ENCODE measurements at places on chromosomes 16 and 17.

DNA sequence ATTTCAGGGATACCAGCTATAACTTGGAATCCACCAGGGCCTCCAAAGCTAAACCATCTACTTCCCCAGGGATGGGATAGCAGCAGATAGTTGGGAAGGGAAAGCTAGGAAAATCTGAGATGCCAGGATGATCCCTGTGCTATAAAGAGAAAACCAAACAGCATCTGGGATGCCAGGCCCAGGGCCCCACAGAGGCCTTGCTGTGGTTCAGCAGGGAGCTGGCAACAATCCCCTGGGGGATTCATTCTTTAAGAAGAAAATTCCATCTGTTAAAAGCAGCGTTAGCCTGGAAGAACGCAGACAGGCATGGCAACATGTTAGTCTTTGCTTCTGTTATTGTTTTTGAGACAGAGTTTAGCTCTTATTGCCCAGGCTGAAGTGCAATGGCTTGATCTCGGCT is 16.6 kb downstream of the MYO18A start:
- DNase-seq = no peak

DNA sequence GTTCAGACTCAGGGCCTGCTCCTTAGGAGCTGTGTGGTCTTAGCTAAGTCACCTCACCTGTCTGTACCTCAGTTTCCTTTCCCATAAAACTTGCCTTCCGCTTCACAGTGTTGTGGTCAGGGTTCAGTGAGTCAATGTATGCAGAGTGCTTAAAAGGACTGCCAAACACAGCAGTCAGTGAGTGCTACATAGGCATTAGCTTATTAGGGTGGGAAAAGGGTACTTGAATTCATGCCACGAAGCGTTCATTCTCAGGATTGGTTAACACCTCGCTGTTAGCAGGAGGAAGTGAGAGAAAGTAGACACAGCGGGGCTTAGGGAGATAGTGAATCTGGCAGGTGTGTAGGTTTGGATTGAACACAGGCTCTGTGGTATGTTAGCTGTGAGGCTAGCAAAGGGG is 155.2 kb downstream of the SHISA9 start:
- no peak for DNase-seq

DNA sequence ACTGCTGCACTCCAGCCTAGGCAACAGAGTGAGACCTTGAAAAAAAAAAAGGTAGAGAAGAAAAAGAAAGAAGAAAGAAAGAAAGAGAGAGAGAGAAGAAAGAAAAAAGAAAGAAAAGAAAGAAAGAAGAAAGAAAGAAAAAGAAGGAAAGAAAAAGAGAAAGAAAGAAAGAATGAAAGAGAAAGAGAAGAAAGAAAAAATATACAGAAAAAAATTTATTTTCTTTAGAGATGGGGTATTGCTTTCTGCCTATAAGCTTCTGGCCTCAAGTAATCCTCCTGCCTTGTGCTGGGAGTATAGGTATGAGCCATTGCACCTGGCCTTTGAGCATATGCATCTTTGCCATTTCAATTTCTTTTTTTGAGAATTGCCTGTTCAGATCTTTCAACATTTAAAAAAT is 156.8 kb downstream of the IRX3 start:
- no peak for DNase-seq

- DNase-seq = no peak
Measured at GRCh38 chr17:32671896-32672295, 185.1 kb downstream of the CDK5R1 start.

DNA sequence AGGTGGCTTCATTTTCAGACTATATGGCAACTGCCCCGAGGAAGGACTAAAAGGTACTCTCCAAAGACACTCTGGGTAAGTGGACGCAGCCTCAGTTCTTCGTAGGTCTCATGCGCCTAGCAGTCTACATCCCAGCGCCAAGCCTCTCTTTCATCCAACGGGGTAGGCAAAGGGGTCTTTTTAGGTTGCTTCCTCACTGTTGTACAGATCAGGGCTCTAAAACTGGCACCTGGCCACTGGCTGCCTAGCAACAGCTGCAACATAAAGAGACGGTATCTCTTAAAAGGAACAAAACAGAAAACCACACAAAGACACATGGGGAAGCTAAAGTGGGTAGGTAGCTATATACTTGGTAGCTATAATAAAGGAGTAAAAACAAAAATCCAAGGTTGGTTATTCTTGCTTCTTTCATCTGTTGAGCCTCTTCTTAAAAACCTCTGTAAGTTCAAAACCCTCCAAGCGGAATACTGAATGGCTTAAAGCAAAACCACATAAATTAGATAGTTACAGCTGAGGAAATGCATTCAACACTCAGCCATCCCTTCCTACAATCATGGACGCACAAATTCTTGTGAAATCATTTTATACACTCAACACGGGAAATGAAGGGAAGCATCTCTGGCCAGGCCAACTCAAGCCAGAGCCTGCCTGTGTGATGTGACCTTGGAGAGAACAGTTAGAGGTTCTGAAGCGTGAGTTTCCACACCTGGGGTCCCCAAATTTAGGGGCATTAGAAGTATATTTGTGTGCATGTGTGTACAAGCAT is 22.7 kb downstream of the CYTH1 start:
- no peak for DNase-seq

DNA sequence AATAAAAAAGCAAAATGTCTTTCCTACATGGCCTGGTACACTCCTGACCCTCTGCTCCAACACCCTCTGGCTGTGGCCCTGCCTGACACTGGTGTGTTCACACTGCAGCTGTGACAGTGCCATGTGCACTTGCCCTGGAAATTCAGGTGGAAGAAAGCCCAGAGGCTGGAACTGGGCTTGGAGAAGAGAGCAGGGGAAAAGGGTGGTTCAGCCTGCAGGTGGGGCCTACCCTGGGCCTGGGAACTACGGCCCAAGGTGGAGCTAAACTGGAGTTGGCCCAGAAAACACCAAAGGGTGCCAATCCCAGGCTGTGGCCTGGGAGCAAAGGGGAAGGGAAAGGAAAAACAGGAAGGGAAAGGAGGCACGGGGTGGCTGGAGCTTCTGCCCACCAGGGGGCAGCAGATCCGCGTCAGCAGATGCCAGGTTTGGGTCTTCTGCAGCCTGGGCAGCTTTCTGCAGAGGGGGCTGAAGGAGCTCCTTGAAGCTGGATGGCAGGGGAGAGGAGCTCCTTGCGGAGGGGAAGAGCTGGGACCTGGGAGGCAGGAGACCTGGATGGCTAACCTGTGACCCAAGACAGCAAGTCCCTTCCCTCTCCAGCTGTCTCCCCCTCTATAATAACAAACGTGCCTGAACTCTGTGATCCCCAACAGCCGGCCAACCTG is 15.4 kb upstream of the CTCF start:
- peak; percentile 75 for DNase-seq

DNA sequence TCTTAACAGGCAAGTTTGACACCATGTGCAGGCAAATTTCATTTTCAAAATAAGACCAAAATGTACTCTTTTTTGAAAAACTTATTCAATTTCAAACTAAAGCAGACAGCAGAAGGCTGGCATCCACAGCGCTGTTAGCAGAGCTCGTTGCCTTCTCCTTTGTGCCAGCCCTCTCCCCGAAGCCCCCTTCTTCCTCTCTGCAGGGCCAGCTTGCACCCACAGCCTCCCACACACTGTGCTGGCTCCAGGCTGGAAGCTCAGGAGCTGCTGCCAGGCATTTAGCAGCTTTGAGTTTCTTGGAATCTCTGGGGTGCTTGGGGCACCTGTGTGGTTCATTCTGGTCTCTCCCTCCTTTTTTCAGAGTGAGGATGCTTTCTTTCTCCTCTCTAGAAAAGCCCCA is 37.7 kb downstream of the GP2 start:
- DNase-seq = no peak

DNA sequence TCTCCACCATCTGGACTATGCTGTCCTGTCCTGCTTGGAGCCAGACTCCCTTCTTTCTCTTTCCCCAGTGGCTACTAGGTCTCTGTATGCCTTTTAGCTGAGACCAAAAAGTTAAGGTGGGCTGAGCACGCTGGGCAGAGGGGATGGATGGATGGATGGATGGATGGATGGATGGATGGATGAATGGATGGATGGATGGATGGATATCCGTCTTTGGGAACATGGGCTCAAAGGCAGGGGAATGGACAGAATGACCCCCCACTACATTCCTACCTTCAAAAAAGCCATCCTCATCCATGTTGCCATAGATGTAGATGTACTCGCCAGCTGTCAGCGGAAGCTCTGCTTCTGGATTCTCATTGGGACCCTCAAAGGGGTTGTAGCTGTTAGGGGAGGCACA is 12.8 kb downstream of the TSPOAP1 start:
- DNase-seq = no peak

DNA sequence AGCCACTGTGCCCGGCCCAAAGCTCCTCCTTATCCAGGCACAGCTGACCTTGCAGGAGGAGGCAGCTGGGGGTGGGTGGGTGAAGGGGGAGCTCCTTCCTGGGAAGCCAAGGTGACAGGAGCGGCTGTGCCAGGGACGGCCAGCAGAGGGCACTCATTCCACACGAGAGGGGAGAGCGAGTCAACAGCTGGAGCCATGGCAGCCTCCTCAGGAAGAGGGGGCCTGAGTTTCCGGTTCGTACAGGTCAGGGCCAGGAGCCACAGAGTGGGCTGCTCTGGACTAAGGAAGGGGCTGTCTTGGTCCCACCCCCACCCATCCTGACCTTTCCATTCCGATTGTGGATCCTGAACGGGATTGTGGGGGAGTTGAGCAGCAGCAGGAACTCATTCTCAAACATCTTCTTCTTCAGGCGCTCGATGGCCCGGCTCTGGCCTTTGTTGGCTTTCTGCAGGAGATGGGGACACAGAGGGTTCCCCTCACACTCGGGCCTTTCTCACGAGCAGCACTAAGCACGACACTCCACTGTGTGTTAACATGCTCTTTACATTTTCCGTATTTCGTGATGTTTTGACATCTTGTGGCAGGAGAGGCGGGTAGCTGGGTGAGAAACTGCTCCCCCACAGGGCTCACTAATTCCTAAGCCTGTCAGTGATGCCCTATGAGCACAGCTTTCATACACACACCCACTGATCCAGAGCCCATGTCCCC is 61.6 kb downstream of the TIMM22 start:
- DNase-seq = peak; percentile 74

GRCh38 chr17:68290955-68291835 is at the start of the genes ARSG and SLC16A6:
TSS of gene ARSG (plus strand) at chr17:68291495. CDS start at chr17:68307494, 15,999 bp downstream.
TSS of gene SLC16A6 (minus strand) at chr17:68291127. CDS start at chr17:68278320, 12,807 bp downstream.
- DNase-seq = peak; percentile 78

- no peak for DNase-seq
Measured at GRCh38 chr17:71104225-71104624, 934.9 kb downstream of the KCNJ2 start.

- no peak for DNase-seq
Measured at GRCh38 chr16:239948-240277, 5.3 kb downstream of the FAM234A start.

DNA sequence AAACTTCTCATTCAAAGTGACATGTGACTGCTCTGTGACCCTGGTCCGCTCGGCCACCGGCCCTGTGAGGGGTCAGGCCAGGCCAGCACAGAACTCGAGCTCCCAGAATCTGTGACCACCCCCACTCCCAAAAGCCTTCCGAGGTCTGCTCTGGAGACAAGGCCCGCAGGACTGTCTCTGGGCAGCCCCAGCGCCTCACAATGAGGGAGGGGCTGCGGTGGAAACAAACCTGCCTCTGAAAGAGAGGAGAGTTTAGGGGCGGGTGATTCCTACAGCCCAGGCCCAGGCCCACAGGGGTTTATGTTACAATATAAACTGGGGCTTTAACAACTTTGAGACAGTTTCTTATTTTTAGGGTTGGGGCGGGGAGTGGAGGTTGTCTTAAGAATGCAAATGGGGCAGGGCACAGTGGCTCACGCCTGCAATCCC is 19.9 kb downstream of the IGFBP4 start:
- no peak for DNase-seq

DNA sequence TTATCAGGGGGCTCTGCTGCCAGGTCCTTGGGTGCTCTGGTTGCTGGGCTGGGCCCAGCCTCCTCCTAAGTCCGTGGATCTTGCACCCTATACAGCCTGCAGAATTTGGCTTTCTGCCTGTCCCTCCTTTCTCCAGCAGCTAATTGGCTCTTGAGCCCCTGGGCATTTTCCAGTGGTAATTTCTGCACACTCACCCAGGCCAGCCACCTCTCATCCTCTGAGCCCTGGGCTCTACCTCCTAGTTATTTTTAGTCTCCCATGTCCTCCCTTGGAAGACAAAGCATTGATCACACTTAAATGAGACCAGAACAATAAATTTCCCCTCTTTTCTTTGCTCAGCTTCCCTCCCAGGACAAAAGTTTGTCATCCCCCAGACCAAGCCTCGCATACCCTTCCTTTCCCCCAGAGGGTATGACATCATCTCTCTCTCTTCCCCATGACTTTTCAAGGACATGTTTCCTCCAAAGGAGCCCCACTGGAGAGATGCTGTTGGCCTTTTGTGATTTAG is 38.1 kb downstream of the C17orf75 start:
- DNase-seq = no peak

DNA sequence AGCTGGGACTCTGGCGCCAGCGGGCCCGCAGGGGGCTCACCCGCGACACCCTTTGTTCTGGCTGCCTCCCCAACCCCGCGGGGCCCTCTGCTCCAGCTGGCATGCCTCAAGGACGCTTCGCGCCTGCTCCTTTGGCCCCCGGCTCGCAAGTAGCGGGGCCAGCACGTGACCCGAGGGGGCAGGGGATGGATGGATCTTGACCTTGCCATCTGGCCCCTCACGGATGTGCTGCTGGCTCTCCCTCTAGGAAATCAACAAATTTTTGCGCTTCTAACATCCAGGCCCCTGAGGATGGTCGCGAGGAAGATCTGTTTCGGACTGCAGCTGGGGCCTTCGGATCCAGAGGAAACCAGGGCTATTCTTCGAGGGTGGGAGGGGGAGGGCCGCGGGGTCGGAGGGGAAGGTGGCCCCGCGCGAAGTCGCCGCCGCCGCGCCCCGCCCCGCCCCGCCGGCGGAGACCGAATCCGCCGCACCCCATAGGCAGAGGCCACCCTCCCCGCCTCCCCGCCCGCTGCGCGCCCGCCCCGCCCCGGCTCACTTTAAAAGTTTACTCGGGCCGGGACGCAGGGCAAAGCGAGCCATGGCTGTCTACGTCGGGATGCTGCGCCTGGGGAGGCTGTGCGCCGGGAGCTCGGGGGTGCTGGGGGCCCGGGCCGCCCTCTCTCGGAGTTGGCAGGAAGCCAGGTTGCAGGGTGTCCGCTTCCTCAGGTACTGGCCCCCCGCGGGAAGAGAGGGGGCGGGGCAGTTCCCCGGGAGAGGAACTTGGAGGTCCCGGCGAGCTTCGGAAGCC is at the start of gene ACSF2:
ACSF2 (plus strand) TSS at position 537 of the 790 bp plus-strand sequence; CDS start at position 581, 44 bp downstream.
- peak; percentile 77 for DNase-seq

DNA sequence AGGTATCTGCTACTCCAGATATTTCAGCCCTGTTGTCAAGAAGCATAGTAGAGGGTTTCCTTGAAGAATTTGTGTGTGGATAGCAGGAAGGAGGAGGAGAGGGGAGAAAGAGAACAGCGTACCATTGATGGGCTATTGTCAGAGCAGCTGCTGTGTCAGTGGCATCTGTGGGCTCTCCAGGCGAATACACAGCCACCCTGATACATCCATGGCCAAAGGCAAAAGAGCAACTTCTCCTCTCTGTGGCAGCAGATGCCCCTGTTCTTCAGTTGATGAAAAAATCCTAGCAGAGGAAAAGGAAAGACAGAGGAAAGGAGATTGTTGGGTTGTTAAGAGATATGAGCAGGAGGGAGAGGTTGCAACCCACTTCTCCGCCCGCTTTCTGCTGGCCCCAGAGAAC is 12.2 kb upstream of the KCNJ2 start:
- DNase-seq = no peak

All from ELR (cell line).